AG09309 (cell line): ENCODE measurements at places on chromosomes 2 and 18.
A peak's percentile ranks its signal among the peaks of the same experiment; 100 is the strongest.

DNA sequence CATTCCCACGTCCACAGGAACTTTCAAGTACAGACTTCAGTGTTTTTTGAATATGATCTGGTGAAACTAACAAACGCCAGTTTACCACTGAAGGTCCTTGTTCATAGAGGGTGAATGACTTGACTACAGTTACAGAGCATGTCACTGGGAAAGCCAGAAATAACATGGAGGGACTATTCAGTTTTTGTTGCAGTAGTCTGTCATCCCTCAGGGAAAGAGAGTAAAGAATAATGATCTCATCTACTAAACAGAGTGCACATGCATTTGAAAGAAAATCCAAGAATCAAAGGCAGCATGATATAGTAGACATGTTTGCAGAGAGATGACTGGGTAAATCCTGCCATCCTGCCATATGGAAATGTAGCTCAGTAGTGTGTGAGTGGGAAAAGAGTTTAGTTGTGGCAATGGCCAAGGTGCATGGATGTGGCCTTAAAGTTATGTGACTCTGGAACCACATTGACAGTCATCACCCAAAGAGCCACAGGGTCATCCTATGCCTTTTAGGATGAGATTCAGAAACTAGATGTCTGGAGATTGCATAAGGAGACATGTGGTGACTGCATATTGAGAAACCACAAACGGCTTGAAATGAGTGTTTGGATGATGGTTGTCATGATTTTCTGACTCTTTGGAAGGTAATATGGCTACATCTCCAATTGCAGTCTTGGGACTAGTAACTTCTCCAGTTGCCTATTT is 125.3 kb upstream of the ZEB2 start:
- DNase-seq, result no peak

- DNase-seq, result no peak
Measured at GRCh38 chr2:233061591-233062450, 1.7 kb downstream of the INPP5D start.

GRCh38 chr2:230869914-230870543 is 5.3 kb downstream of the ITM2C start:
- DNase-seq, result no peak

DNA sequence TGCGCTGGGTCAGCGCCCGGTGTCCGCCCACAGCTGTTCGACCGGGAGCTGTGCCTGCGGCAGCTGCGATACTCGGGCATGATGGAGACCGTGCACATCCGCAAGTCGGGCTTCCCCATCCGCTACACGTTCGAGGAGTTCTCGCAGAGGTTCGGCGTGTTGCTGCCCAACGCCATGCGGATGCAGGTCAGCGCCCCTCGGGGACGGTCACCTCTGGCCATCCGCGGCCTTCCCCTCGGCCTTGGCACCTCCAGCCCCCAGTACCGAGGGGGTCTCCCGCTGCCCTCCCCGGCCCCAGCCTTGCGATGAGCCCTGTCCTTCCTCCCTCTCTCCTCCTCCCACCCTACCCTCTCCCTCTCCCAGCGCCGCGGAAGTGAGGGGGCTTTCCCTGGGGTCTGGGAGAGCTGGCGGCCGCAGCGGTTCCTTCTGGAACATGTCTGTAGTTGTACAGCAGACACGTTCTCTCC is 53.2 kb upstream of the GPR17 start:
- DNase-seq, result no peak

GRCh38 chr18:37527395-37527794 is 38.2 kb downstream of the CELF4 start:
- DNase-seq, result no peak

DNA sequence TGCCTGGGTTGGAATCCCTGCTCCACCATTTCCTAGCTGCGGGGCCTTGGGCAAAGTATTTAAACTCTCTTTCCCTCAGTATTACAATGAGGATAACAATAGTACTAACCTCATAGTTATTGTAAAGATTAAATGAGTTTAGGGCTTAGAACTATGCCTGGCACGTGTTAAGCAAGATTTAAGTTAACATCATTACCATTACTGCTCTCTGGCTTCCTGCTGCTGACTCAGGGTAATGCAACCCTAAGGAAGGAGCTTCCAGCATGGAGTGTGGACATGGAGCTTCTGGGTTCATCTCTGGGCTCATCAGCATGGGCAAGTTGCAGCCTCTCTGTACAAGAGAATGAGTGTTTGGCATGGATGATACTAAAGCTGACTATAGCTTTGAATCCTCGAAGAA is 374.2 kb upstream of the MAP2 start:
- DNase-seq, result no peak

- no peak for DNase-seq
Measured at GRCh38 chr2:96247009-96247408, 18.8 kb downstream of the TMEM127 start.

DNA sequence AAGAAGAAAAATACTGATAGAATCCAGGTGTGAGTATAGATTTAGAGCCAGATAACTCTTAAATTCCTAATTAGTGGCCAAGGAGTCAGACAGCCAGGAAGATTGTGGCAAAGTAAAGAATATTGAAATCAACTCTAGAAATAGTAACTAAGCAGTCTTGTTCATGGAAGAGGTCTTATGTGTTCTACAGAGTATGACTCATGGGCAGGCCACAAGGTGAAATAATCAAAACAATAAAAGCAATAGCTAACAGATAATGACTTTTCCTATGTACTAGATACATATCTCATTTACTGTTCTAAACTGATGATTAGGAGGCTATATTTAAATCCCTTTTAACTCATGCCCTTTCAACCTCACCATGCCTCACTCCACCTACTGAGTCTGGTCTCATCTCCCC is 227.4 kb upstream of the COL3A1 start:
- DNase-seq, result peak; percentile 1

DNA sequence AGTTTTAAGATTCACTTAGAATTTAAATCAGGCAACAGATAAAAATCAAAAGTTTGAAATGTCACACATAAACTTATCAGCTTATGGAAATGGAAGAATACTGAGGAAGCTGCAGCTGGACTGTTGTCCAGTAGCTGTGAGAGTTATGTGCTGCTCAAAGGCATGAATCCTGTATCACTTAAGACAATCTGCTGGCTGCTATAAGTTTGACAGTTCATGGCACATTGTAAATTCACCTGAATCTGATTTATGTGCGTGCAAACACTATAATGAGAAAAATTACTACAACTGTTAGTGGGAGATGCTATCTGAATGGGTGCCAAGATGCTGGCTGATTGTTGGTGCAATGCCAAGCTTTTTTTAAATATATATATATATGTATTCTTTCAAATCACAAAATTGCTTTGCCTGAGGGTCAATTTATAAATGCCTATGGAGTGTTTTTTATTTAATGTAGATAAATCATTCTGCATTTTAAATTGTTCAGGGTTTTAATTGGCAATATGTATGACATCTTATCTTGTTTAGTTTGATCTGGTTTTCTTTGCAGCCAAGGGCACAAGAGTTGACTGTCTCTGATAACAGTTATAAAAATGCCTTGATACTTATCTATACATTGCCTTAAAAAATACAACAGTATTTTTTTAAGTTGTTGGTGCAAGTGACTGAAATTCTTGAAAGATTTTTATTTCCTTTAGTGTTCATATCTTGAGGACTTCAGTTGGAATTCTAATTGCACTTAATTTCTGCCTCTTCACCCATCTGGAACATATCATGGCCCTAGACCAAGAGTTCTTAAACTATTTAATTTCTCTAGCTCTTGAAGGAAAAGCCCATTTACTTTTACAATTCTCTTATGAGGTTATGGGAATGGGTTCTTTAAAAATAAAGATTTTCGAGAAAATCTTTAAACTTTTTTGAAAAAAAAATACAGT is 48.7 kb downstream of the CAVIN2 start:
- no peak for DNase-seq

DNA sequence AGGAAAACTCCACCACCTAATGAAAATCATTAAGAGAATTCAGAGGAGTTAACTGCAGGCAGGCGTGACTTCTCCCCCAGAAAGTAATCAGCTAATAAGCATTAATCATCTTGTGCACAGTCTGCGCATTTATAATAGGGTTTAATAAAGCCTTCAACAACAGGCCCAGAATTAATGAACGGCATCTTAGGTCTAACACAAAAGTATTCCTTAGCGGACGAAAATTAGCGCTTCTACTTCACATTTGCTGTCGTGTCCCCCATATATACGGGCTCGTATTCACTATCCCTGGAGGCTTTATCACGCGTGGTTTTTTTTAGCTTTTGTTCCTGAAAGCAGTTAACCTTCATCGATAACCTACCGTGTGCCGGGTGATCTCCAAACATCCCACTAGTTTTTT is 1.8 kb downstream of the ATP8B1 start:
- no peak for DNase-seq

GRCh38 chr2:236985761-236986339 is 99.8 kb upstream of the COPS8 start:
- DNase-seq, result no peak

- DNase-seq, result no peak
Measured at GRCh38 chr2:62783679-62784078, 78.2 kb downstream of the EHBP1 start.

GRCh38 chr2:189409647-189410046 is 31.6 kb upstream of the WDR75 start:
- no peak for DNase-seq

DNA sequence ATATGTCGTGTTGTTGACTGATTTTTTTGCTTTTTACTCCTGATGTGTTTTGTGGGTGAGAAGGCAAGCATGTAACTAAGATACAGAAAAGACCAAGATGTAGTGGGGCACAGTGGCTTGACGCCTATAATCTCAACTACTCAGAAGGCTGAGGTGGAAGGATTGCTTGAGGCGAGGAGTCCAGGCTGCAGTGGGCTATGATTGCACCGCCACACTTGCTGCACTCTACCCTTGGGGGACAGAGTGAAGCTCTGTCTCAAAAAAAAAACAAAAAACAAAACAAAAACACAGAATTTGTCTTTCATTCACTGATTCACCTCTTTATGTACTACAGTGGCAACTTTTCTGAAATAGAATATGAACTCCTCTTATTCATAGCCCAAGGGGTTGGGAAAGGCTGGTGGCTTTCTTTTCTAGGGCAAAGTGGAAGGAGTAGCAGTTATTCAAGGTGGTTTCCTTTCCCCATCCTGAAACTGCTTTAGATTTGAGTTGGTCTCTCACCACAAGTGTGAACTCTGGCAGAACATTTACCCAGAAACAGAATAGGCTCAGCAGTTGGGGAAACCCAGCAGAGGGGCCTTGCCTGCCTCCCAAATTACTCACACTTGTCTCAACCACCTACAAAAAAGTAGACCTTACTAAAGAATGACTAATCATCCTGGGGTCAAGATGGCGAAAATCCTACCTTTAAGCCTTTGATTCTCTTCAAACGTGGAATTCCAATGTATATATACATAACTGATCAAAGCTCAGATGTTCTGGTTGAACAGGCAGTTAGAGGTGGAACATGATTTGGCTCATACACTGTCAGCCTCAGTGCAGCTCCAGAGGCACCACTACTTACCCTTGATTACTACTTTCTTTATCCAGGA is 6.5 kb downstream of the TANK start:
- no peak for DNase-seq

GRCh38 chr2:37471994-37472393 is 127.6 kb downstream of the QPCT start:
- DNase-seq, result peak; percentile 54

DNA sequence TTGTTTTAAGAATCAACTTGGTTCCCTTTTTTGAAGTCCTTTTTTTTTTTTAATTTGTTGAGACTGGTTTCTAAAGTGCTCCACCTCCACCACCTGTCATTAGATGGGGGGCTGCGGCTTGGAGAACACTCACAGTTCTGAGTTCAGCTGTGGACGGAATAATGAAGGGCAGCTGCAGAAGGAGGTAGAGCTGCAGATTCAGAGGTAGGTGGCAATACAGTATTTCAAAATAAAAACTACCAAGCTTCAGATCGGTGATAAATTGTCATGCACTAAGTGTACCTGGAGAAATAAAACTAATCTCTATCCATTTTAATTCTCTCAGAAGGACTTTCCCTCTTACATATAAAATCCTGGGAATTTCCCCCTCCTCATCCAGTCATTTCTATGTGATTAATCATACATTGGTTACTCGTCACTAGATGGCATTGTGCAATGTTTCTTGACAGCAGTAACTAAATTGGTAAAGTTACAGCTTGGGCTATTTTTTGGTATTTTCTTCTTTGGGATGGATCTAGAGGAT is 81.1 kb upstream of the SLC39A10 start:
- peak; percentile 88 for DNase-seq

GRCh38 chr2:230888824-230889400 is 24.2 kb downstream of the ITM2C start:
- DNase-seq, result no peak

DNA sequence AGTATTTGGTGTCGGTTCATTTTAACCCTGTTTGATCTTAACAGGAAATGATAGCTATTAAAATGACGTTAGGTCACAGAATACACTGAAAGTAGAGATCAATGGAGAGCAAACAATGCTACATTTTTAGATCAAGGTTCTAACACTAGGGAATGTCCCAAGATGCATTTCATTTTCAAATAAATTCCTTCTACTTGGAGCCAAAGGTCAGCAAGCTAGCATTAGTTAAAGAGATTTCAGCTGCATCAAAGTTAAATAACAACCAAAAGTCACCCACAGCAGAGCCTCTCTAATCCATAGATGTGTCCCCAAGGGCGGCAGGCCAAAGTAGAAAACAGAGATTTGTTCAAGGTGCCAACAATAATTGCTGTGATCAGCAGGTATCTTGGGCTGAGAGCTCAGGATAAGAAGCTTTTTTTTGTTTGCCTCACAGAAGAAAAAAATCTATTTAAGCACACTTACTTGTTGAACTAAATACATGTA is 1233.6 kb upstream of the TMEFF2 start:
- DNase-seq, result no peak

GRCh38 chr18:4468511-4468910 is 13.4 kb upstream of the DLGAP1 start:
- no peak for DNase-seq

DNA sequence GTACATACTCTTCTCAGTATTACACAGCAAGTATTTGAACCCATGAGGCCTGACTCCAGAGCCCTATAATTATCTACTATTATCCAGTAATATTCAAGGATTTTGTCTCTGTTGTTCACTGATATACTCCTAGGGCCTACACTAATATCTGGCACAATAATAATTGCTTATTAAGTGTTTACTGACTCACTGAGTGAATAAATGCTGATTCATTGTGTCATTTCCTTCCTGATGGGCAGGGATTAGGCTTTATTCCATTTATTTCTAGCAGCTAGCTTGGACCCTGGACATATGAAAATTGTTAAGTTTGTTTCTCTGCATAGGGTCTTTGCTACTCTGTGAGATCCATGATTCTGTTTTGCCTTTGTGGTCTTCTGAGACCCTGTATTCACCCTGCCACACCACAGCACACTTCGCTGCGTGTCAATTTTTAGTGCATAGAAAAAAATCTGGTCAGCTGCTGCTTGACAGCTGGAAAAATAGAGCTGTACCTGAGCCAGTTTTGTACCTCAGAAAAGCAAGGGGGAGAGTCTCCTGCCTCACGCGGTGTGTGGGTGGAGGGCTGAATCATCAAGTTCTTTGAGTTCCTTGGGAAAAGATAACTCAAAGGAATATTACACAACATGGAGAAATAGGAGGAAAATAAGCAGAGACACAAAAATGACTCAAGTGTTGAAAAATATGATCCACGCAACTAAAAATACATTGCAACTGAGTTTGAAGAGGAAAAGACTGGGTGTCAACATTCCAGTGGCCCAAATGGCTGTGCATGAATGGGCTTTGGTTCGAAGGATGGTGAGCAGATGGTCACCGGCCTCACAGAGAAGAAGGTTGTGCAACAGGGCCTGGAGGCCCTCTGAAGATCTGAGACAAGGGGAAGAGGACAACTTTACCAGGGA is 18.9 kb upstream of the DPP4 start:
- DNase-seq, result peak; percentile 95
